Mucosa of descending colon (tissue), 3 donors: ENCODE measurements at places on chromosomes 2 and 18.

GRCh38 chr2:234454433-234454832 is 42.4 kb downstream of the ARL4C start:
- no peak for DNase-seq

- no peak for DNase-seq
Observed at GRCh38 chr2:159792036-159792435, 6.0 kb downstream of the CD302 start.

DNA sequence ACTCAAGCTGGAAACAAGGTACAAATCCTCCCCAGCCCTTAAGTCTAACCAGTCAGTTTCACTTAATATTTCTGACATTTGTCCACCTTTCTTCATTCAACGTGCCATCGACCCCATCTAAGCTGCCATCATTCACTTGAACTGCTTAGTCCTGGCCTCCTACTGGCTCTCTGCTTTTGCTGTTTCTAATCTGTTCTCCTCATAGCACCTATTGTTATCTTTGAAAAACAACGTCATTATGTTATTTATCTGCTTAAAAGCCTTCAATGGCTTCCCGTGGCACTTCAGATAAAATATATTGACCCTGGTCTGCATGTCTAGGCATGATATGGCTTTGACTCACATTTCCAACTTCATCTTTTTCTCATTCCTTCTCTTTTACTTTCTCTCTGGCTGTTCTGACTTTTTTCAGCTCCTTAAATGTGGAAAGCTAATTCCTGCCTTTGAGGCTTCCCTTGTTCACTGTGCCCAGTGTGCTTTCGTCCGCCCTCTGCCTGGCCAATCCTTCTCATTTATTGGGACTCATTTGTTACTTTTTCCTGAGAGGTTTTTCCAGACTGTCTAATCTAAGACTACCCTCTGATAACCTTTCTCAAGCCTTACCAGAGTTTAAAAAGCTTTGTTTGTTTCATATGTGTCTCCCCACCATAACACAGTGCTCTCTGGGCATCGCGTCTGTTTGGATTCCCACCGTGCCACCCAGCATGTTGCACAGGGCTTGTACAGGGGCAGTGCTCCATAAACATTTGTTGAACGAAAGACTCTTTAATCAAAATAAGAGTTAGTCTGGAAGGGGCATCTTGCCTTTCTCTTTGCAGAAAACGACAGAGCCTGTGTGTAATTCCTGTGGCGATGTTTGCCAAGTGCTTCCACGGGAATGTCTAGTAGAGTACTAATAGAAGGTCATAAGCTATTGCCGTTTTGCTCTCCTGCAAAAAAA is 183.9 kb downstream of the FMNL2 start:
- no peak for DNase-seq

DNA sequence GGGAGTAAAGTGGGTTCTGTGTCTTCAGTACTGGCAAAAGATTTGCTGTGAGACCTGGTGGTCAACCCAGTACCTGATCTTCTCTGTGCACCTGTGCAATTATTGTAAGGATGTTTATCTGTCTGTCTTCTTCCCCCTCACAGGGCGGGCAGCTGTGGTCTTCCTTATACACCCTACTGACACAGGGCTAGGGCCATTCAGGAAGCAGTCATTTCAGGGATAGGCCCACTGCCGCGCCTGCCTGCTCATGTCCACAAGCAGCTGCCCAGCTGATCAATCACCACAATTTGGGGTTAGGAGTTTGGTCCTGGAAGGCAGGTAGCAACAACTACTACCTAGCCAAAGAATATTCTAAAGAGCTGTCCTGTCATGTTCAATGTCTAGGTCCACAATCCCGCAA is 1.2 kb upstream of the CNNM4 start:
- peak; percentile 64 for DNase-seq

- DNase-seq, result peak; percentile 10
Observed at GRCh38 chr2:71559080-71559827, 105.9 kb downstream of the DYSF start.

DNA sequence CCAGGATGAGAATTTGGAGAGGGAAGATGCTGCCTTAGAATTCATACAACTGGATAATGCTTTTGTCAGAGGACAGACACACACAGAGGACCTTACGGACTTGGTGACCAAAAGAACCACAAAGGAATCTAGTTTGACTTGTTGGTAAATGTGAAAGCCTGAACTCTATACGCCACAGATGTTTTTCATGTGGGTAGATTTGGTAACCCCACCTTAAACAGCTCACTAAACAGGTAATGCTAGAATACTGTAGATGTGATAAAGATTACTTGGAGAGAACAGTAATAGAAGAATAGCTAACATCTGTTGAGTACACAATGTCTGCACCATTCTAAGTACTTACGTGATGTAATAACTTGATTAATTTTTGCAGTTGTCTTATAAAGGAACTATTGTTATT is 24.1 kb downstream of the ANXA4 start:
- no peak for DNase-seq

- peak; percentile 11 for DNase-seq
Observed at GRCh38 chr2:95317665-95318425, 20.7 kb downstream of the KCNIP3 start.

DNA sequence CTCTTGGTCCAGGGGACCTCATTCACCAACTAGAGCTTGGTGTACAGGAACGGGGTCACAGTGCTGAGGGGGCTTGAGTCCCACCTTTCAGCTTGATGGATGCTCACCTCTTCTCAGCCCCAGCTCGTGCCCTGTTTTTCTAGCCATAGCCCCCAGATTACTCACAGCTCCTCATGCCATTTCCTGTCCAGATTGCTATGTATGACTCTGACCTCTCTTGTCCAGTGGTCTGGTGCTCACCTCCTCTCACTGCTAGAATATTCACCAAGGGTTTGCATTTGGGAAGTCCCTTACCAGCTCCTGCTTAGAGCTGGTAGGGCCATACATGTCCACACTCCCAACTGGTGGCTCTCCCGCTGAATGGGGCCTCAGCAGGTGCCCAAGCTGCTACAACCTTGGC is 5.9 kb downstream of the LBX2 start:
- DNase-seq, result peak; percentile 18

GRCh38 chr2:233430651-233431050 is 76.4 kb downstream of the DGKD start:
- DNase-seq, result no peak

- no peak for DNase-seq
Observed at GRCh38 chr2:113251118-113251517, 27.6 kb downstream of the PAX8 start.

DNA sequence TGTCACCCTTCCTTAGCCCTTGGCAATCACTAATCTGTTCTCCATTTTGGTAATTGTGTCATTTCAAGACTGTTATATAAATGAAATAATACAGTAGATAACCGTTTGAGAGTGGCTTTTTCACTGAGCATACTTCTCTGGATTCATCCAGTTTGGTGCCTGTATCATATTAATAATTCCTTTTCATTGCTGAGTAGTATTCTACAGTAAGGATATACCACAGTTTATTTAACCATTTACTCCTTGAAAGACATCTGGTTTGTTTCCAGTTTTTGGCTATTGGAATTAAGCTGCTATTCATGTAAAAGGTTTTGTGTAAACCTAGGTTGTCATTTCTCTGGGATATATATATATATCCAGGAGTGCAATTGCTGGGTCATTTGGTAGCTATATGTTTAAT is 44.6 kb upstream of the TGFA start:
- no peak for DNase-seq

- no peak for DNase-seq
Observed at GRCh38 chr2:223102040-223102400, 50.0 kb downstream of the KCNE4 start.

DNA sequence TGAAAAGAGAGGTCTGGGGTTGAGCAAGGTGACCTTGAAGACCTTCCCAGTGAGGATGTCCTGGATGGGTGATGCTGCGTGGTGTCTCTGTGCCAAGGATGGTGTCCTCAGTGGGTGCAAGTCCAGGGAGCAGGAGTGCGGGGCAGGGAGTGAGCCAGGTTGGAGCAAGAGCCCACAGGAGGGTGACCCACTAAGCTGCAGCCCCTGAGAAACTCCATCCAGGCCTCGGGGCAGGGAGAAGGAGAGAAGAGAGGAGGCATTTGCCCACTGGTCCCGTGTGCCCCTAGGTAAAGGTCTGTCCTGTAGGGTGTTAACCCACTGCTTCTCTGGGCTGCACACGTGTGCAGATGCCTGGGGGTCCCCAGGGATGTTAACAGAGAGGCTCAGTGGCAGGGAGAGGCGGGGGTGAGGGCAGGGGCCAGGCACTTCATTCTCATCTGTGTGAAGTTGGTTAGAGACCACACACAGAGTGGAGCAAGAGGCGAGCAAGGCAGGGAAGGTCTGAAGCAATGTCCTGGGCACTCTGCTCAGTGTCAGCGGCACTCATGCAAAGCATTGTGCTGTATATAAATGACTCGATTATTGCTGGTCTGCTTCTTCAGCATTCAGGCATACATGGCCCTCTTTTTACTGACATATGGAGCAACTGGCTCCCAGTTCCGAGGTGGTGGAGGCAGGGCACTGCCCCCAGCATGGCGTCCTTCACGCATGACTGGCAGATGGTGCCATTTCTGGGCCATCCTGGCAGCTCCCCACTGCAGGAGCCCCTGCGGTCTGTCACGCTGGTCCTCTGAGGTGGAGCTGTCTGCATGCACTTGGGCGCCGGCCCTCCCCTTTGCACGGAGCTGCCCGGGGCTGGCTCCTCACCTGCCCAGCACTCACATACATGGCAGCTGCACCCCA is 117.2 kb upstream of the HS6ST1 start:
- no peak for DNase-seq

DNA sequence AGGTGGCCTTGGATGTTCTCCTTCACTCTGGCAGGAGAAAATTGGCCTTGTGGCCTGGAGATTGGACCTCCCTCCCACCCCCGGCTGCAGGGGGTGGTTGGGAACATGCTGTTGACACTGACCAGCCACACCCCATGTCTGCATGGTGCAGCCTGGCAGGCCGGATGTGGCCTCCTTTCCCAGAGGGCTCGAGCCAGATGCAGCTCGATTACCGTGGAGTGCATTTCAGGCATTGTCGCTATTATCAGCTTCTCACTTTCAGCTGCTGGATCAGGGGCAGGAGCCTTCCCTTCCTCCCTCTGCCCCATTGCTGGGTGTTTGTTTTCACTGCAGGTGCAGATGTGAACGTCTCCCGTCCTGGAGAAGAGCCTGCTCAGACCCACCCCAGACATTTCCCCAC is 211.0 kb upstream of the SIX2 start:
- peak; percentile 31 for DNase-seq

- no peak for DNase-seq
Observed at GRCh38 chr2:70850925-70851324, 15.3 kb upstream of the CD207 start.

DNA sequence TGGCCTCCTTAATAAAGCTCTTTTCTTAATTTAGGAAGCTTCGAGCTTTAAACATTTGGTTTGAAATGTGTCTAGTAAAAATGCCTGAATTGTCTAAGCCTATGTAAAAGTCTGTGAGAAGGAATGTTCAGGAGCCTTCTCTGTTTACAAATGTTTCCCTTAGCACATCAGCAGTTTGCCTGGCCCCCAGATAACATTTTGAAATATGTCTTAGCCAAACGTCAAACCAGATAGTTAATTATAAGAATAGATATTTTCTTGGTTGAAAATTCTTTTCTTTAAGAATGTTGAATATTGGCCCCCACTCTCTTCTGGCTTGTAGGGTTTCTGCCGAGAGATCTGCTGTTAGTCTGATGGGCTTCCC is 498.6 kb downstream of the CCDC85A start:
- no peak for DNase-seq

DNA sequence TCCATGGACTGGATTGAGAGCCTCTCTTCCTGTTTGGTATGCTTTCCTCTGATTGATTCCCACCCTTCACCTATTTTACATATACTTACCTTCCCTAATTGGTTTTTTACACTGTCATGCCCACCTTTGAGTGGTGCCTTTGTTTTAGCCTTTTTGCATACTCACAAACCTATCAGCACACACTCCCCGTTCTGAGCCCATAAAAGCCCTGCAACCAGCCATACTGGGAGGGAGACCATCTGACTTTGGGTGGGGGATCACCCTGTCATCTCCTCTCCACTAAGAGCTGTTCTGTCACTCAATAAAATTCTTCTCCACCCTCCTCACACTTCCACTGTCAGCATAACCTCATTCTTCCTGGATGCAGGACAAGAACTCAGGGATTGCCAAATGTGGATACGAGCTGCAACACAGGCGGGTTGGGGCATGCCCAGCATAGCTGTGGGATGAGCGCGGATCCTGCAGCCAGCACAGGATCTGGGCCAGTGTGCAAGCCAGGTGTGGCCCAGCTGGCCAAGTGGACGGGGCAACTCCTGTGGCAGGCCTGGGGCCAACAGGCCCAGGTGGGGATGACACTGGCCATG is 9.4 kb upstream of the MOB1A start:
- DNase-seq, result no peak

- no peak for DNase-seq
Observed at GRCh38 chr2:139353874-139354273, 573.7 kb upstream of the NXPH2 start.

DNA sequence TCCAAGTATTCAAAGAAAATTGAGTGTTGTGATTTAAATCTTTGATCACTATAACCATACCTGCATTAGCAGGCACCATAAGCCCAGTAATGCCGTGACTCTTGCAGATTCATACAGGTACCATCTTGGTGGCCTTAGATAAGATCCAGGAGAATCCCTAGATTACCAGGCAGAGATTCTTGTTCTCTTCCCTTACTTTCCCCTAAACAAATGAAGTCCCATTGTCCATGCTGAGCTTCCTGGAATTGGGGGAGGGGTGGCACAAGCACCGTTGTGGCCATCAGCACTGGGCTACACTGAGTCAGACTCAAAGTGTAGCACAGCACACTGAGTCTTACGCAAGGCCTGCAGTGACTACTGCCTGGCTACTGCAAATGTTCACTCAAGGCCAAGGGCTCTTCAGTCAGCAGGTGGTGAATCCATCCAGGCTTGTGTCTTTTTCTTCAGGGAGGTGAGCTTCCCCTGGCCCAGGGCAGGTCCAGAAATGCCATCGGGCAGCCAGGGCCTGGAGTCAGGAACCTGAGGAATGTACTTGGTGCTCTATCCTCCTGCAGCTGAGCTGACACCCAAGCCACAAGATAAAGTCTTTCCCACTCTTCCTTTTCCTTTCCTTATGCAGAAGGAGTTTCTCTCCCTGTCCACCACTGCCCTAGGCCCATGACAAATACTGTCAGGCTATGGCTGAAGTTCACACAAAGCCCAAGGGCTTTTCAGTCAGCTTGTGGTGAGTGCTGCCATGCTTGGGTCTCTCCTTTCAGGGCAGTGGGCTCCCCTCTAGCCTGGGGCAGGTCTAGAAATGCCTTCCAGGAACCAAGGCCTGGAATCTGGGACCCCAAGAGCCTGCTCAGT is 52.6 kb downstream of the CD28 start:
- no peak for DNase-seq

- DNase-seq, result no peak
Observed at GRCh38 chr2:127175751-127176354, 44.2 kb downstream of the CYP27C1 start.

- no peak for DNase-seq
Observed at GRCh38 chr2:209624192-209624938, 147.3 kb upstream of the UNC80 start.

DNA sequence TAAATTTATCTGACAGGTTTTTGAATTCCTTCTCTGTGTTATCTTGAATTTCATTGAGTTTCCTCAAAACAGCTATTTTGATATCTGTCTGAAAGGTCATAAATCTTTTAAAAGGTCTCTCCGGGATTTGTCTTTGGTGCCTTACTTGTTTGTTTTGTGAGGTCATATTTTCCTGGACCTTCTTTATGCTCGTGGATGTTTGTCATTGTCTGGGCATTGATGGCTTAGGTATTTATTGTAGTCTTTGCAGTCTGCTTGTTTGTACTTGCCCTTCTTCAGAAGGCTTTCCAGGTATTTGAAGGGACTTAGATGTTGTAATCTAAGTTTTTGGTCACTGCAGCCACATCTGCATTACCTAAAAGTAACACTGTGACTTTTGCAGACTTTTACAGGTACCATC is 355.2 kb downstream of the PARD3B start:
- no peak for DNase-seq

GRCh38 chr2:69381337-69381737 is 5.7 kb downstream of the GFPT1 start:
- no peak for DNase-seq
